Glutamatergic neuron (in vitro differentiated cells): ENCODE measurements at places on chromosomes 1 and 21. TPM values are rescaled to one million over a fixed set of nuclear protein-coding genes. Genes with fewer than 3 reads are reported as not detected.

GRCh38 chr1:156387870-156388173, 18.8 kb downstream of the RHBG start:
- H3K36me3 ChIP-seq: no peaks in the 10 kb centered on the region
- H3K27ac ChIP-seq: no peak overlapping the region
- H3K4me1 ChIP-seq: peaks cover 2% of the 10 kb centered on the region
- no peak for DNase-seq

Gene KRTAP19-3
- not detected for total RNA-seq

Gene PKP1
- not detected for total RNA-seq

Gene MPL
- total RNA-seq: not detected

Gene NEXN
- total RNA-seq: 0.76 TPM

Gene CHRM3
- 1.3 TPM for total RNA-seq
